GM12878 (cell line): ENCODE measurements at places on chromosomes 3 and 15. TPM values are rescaled to one million over a fixed set of nuclear protein-coding genes. Genes with fewer than 3 reads are reported as not detected.

- no peaks in the 10 kb centered on the region for H3K4me1 ChIP-seq
- no peak overlapping the region for H3K27ac ChIP-seq
- H3K36me3 ChIP-seq = no peaks in the 10 kb centered on the region
- no peaks in the 10 kb centered on the region for H3K27me3 ChIP-seq
- H3K4me3 ChIP-seq = no peak overlapping the region
Observed at GRCh38 chr3:2454865-2455264, 356.2 kb downstream of the CNTN4 start.

GRCh38 chr3:113698956-113699355 lies 2.5 kb upstream of the USF3 start:
- peaks cover 8% of the 10 kb centered on the region; the same call in 1 of the 2 replicates for H3K4me1 ChIP-seq
- H3K27me3 ChIP-seq = no peaks in the 10 kb centered on the region
- no peak for DNase-seq

DNA sequence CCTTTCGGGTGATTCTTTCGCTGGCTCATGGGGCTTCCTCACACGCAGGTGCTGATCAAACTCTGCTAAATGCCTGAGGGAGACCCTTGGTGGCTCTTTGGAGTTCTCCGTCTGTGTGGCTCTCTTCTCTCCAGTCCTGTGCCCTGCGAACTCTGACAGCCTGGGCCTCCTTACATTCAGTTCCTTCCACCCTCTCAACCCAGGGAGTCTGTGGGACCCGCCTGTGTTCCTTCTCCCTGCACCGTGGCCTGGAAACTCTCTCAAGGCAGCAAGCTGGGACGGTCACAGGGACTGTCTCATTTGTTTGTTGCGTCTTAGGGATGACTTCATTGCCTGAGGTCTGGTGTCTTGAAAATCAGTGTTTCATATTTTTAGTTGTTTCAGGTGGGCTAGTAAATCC lies 37.0 kb upstream of the CORO2B start:
- H3K4me3 ChIP-seq = no peak overlapping the region
- no peaks in the 10 kb centered on the region for H3K36me3 ChIP-seq
- no peak for DNase-seq
- H3K27me3 ChIP-seq = no peaks in the 10 kb centered on the region
- H3K27ac ChIP-seq = no peak overlapping the region
- no peaks in the 10 kb centered on the region for H3K4me1 ChIP-seq

DNA sequence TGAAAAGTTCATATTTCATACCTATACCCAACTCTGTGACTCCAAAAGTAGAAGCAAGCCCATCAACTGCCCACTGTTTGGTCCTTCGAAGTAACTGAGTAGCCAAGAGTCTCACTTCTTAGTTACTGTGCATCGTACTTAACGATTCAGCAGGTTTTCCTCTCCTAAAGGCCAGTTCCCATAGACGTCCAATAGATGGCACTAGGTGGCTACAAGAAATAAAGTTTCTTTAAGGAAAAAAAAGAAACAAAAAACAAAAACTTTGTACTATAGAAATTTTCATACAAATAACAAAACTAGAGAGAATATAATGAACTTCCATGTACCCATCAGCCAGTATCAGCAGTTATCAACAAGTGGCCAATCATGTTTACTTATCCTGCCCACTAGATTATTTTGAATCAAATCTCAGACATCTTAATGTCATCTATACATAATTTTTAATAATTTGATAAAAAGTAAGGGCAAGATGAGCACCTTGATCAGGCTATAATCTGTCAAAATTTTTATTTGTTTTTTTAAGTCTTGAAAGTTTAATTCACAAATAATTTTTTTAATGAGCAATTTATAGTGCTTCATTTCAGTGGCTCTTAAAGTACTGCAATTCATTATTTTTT lies 63.8 kb upstream of the ACP3 start:
- no peaks in the 10 kb centered on the region for H3K27me3 ChIP-seq
- H3K4me3 ChIP-seq = no peak overlapping the region
- H3K27ac ChIP-seq = no peak overlapping the region
- no peaks in the 10 kb centered on the region for H3K4me1 ChIP-seq
- no peaks in the 10 kb centered on the region for H3K36me3 ChIP-seq

DNA sequence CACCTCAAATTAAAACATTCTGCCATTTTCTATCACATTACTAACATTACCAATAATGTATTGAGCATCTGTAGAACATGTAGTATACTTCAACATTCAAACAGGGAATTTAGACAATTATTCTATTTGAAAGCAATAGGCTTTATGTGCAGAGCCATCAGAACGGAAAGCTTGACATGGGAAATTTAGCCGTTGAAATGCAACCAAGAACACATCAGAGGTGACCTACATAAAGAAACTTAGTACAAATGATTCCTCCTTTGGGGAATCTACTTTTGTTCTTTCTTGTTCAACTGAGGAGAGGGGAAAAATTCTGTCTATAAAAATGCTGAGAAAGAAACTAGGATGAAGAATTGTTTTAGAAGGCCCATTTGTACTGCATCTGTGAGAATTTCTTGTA lies 38.6 kb upstream of the RBMS3 start:
- no peaks in the 10 kb centered on the region for H3K4me1 ChIP-seq
- H3K36me3 ChIP-seq = no peaks in the 10 kb centered on the region
- no peak overlapping the region for H3K4me3 ChIP-seq
- DNase-seq = no peak
- no peaks in the 10 kb centered on the region for H3K27me3 ChIP-seq
- H3K27ac ChIP-seq = no peak overlapping the region

- H3K27ac ChIP-seq = no peak overlapping the region
- no peaks in the 10 kb centered on the region for H3K4me1 ChIP-seq
- H3K27me3 ChIP-seq = no peaks in the 10 kb centered on the region
- DNase-seq = no peak
Observed at GRCh38 chr3:12734960-12735359, 24.1 kb downstream of the TMEM40 start.

GRCh38 chr3:217948-218347 lies 21.4 kb downstream of the CHL1 start:
- H3K4me1 ChIP-seq = no peaks in the 10 kb centered on the region
- H3K4me3 ChIP-seq = no peak overlapping the region

DNA sequence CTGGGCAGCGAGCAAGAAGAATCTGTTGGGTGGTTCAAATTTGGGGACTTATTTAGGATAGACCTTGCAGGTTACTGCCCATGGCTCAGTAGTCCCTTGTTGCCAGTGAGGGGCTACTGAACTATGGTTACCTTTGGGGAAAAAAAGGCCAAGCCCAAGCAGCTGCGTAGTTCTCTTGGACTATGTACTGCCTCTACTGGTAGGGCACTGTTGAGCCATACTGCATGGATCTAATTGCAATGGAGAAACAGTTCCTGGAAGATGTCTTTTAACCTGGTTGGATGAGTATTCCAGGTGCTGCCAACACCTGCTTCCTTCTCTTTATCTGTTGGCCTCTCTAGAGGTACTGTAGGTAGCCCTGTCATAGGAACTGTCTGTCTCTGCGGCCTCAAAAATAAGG lies 671.9 kb upstream of the CBLB start:
- H3K36me3 ChIP-seq = no peaks in the 10 kb centered on the region
- no peaks in the 10 kb centered on the region for H3K27me3 ChIP-seq
- DNase-seq = no peak
- no peak overlapping the region for H3K4me3 ChIP-seq
- H3K4me1 ChIP-seq = no peaks in the 10 kb centered on the region

DNA sequence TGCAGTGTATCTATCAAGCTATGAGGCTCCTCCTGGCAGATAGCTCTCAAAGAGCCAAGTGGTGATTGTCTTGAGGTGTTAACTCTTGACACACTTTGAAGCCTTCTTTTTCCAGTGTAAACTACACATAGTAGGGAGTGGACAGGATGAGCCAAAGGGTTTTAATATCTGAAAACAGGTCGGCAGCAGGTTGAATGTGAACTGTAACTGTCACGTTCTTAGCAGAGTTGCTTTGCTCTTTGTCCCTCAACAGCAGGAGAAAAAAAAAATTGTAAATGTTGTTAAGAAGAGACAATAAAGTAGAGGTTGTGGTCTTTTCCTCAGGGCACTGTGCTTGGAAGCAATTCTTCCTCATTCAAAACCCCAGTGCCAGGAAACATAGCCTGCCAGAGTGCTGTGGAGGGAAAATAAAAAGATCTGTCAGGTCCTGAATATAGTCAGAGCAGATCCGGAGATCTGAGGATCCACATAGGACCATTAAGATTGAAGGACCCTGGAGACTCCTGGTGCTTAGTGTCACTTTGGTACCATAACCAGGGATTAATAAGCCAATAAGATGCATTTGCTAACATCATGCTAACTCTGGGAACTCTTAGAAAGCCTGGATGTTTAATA lies 229.7 kb downstream of the NAALADL2 start:
- no peak overlapping the region for H3K27ac ChIP-seq
- H3K4me1 ChIP-seq = no peaks in the 10 kb centered on the region
- H3K27me3 ChIP-seq = no peaks in the 10 kb centered on the region
- no peak for DNase-seq

DNA sequence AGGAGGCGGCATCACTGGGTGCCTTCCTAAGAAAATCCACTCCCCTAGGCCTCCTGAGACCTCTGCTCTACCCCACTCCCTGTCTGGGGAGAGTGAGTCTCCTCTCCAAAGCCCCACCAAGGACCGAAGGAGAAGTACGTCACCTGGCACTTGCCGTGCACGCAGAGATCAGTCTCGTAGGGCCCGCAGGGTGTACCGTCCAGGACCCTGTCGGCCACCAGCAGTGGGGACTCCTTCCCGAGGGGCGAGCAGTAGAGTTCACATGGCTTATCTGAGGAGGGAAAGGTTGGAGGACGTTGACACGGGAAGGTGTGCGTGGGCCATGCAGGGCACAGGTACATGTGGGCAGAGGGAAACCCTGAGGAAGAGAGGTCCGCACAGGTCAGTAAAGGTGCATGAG lies 232.9 kb downstream of the ADAMTS17 start:
- H3K4me3 ChIP-seq = no peak overlapping the region
- H3K4me1 ChIP-seq = no peaks in the 10 kb centered on the region; the same call in 1 of the 2 replicates
- no peaks in the 10 kb centered on the region for H3K27me3 ChIP-seq
- H3K27ac ChIP-seq = no peak overlapping the region
- no peak for DNase-seq

DNA sequence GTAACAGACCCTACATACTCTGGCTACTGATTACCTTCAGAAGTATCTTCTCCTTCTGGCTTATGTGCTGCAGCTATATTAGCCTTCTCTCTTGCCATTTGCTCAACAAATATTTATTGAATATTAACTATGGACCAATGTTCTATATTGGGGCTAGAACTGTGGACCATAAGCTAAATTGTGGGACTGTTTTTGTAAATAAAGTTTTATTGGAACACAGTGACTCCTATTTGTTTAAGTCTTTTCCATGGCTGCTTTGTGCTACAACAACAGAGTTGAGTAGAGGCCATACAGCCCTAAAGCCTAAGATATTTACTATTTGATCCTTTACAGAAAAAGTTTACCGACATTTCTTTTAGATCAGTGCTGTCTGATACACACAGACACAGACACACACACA lies 20.3 kb upstream of the XIRP1 start:
- H3K4me1 ChIP-seq = peaks cover 20% of the 10 kb centered on the region
- H3K36me3 ChIP-seq = no peaks in the 10 kb centered on the region
- H3K4me3 ChIP-seq = no peak overlapping the region
- no peak overlapping the region for H3K27ac ChIP-seq

- no peak for DNase-seq
- H3K36me3 ChIP-seq = no peaks in the 10 kb centered on the region
- no peak overlapping the region for H3K4me3 ChIP-seq
- no peak overlapping the region for H3K27ac ChIP-seq
- H3K27me3 ChIP-seq = no peaks in the 10 kb centered on the region
Observed at GRCh38 chr3:11989383-11990038, 14.7 kb upstream of the SYN2 start.

DNA sequence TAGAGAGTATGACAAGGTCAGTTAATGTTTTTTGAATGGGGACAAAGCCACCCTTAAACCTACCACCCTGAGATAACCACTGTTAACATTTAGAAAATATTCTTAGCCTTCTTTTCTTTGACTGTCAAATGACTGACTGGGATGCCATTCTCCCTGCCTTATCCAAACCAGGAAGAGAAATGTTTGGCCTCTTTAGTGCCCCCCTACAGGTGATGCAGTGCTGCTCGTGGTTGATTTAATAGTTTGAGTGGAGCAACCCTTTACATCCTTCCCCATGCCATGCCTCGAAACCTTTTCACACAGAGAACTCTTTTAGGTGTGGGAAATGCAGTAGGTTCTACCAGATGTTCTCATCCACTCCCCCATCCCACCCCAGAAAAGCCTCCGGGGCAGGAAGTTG lies 38.7 kb upstream of the UMPS start:
- no peaks in the 10 kb centered on the region for H3K4me1 ChIP-seq
- no peaks in the 10 kb centered on the region for H3K36me3 ChIP-seq
- DNase-seq = no peak
- no peak overlapping the region for H3K27ac ChIP-seq
- peaks cover 2% of the 10 kb centered on the region; the same call in 1 of the 2 replicates for H3K27me3 ChIP-seq

DNA sequence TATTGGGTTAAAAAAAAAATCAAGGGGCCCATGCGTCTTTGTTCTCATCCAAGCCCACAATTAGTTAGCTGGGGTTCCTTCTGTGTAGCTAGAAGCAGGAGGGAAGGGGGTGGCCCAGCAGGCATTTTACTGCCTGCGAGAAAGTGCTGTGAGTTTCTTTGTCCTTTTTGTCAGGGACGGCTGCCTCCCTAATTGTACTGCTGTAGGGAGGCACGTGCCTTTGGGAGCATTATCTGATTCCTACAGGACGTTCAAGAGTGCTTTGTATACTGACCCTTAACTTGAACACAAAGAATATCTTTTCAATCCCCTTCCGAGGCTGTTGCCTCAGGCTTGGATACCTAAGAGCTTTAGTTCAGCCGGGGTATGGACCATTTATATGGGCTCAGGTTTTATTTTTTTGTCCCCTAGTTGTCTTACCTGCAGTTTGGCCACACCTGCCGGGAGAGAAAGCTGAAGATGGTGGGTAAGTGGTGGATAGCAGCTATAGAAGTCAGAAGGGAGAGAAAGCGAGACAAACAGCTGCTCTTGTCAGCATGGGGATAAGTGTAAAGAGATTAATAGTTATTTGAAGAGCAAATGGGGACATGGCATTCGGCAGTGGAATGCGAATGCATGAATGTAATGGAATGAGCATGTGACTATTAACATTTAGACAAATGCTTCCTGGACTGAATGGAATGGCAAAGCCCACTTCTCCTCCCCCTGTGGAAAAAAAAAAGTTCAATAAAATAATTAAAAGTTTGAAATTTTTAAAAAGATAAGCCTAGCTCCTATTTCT lies 175.2 kb downstream of the TP63 start:
- DNase-seq = no peak
- H3K27me3 ChIP-seq = no peaks in the 10 kb centered on the region
- H3K4me1 ChIP-seq = no peaks in the 10 kb centered on the region
- no peak overlapping the region for H3K4me3 ChIP-seq
- H3K36me3 ChIP-seq = no peaks in the 10 kb centered on the region

GRCh38 chr3:169448501-169448900 lies 215.0 kb downstream of the MECOM start:
- no peaks in the 10 kb centered on the region for H3K27me3 ChIP-seq
- H3K4me1 ChIP-seq = no peaks in the 10 kb centered on the region
- no peaks in the 10 kb centered on the region for H3K36me3 ChIP-seq
- H3K4me3 ChIP-seq = no peak overlapping the region
- H3K27ac ChIP-seq = no peak overlapping the region
- no peak for DNase-seq

Gene CHRNA3
- total RNA-seq = not detected in 2 replicates

Gene ATP13A4
- 1.0 TPM in 2 replicates for total RNA-seq

Gene AKAP13
- total RNA-seq = 67.0 and 74.9 TPM in 2 replicates

Gene ZNF660
- 2.4 and 2.9 TPM in 2 replicates for total RNA-seq

Gene GADL1
- not detected in 2 replicates for total RNA-seq

Gene CDC25A
- total RNA-seq = 34.4 and 36.6 TPM in 2 replicates

Gene SLC51A
- total RNA-seq = not detected in 2 replicates

Gene CHL1
- total RNA-seq = 1.9 and 2.2 TPM in 2 replicates
